Muscle of arm (tissue), 14 donors: ENCODE measurements at places on chromosomes 16 and 17.

DNA sequence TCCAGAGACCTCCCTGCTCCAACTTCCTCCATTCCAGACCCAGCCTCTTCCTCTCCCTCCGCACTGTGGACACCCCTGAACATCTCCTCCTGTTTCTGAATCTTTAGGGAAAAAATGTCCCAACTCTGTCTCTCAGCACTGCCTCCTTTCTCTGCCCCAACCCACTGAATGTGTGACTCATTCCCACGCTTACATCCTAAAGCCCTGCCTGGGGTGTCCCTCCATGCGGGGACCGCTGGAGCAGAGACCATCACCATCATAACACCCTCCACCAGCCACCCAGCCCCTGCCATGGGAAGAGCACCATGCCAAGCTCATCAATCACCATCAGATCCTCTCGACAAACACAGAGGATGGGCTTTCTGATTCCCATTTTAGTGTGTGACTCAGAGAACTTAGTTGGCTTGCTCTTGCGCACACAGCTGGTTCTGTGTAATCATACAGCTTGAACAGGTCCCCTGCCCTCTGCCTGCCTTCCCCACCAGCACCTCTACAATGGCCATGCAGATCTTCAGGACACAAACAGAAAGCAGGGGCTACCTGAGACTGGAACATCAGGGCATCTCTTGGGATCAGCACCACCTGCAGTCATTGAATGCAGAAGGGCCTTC is 10.7 kb downstream of the RPRML start:
- no peak for DNase-seq

GRCh38 chr17:9169116-9169515 is 147.8 kb downstream of the NTN1 start:
- DNase-seq = no peak

- DNase-seq = no peak
Observed at GRCh38 chr17:56638591-56639051, 45.1 kb downstream of the NOG start.

DNA sequence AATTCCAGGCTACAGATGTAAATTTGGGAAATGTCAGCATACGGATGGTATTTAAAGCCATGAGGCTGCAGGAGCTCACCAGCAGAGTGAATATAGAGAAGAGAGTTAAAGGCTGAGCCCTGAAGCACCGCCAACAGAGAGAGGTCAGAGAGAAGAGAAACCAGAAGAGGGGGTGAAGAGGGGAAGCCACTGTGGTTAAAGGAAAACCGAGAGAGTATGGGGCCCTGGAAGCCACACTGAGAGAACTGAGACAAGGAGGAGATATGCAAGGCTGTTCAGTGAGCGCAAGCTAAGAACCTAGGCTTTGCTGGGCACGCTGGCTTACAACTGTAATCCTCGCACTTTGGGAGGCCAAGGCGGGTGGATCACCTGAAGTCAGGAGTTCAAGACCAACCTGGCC is 24.6 kb downstream of the COPRS start:
- no peak for DNase-seq

DNA sequence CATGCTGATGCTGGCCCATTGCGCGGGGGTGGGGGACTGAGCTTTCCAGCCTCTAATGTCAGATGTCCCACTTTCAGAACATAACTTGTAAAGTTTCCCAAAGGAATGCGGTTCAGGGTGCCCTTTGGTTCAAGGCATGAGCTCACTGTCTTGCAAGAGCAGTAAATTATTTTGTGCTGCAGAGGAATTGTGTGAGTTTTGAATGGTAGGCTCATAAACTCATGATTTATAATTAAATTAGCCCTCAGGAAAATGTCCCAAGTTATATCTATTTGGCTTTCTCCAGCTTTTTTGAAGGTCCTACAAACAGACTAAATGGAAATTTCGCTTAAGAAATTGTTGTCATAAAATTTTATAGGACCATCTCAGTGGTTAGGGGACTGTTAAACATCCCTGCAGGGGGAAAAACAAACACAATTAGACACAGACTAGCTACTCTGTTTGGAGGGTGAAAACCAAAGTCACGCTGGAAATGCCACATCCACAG is 321.8 kb downstream of the HS3ST3B1 start:
- DNase-seq = no peak

- DNase-seq = no peak
Observed at GRCh38 chr16:81740169-81740568, 38.9 kb upstream of the PLCG2 start.

DNA sequence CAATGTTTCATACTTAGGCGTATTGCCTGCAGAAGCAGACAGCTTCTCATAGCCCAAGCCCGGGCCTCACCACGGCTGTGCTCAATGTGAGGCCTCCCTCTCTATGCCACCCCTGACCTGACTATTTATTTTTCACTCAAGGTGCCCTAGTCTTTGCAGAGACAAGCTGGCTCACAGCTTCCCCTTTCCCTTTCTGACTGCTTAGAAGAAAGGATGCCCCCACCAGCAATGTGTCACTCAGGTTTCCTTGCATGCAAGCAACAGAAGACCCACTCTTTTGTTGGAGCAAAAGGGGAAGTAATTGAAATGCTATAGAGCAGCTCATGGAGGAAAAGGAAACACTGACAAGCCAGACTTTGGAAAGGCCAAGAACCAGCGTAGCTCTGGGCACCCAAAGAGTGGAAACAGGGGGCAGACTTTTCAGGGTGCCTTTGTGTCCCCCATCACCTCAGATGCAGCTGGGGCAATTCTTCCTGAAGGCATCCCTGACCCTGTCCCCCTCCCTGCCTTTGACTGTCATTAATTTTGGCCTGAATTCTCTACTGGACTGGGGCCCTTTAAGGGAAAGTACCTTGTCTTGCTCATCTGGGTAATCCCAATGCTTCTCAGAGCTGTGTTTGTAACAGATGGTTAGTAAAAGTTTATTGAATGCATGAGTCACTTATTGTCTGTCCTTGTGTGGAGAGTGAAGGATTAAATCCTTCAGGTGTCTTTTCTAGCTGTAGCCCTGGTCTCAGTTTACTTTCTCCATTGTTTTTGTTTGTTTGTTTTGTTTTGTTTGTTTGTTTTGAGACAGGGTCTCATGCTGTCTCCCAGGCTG is 17.8 kb downstream of the RGS9 start:
- no peak for DNase-seq

- peak; percentile 79 for DNase-seq
Observed at GRCh38 chr17:1188812-1189504, 9.2 kb upstream of the ABR start.

DNA sequence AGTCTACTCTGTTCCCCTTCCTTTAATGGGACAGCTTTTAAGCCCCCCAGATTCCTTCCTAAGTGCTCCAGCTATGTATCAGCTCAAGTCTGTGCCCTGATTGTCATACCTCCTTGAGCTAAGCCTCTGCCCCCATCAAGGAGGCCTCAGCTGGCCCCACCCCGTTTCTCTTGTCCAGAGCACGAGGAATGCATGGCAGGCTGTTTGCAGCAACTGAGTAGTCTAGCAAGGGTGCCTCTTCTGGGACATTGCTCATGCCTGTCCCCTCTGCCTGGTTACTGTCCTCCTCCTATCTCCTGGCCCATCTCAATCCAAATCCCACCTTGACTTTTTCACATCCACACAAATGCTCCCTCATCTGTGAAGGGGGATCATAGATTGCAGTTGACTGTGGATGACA is 27.8 kb upstream of the TMEM220 start:
- DNase-seq = no peak

DNA sequence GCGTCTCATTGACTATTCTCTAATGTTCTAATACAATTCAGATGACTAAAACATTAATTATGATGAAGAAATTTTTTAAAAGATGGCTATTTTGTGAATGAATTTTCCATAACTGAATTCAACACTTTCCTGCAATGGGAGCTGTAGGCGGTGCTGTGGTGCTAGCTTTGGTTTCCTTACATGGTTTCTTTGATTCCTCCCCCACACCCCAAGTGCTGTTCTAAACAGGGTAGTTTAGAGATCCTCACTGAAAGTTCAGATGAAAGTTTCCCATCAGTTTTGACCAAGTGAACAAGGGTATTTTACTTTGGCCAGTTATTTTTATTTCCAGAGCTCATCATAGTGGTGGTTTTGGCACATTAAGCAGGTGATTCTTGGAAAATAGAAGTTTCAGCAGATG is 26.0 kb upstream of the MRC2 start:
- DNase-seq = no peak

DNA sequence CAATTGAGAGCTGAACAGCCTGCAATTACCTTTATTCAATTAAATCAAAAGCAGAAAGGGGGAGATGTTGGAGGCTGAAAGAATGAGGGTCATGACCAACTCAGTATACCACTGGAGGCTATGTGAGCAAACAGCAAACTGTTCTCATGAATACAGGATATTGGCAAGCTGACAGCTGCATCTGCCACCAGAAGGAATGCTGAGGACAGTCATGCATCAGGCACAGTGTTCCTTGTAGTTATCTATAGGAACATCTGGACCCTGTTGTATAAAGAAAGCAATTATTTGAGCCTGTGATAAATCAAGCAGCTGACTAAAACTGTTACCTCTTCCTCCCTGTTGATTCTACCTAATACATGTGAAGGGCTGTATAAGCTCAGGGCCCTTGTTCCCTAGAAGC is 2064.6 kb downstream of the TP53TG3F start:
- DNase-seq = no peak

- no peak for DNase-seq
Observed at GRCh38 chr16:4176906-4177417, 60.7 kb upstream of the ADCY9 start.

DNA sequence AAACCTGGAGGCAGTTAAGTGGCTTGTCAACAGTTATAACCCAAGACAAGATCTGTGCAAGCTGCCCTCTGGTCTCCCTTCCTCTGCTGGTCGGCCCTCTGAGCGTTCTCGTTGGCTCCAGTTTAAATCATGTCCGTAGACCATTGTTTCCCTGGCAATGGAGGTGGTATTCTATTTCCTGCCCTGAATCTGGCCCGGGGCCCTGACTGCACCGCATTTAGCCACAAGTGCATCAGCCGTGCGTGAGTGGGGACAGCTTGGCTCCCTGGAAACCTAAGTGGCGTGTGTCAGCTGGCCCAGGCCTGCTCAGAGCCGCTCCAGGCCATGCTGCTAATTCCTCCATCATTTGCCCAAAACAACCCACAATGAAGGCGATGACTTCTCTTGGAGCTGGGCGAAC is 15.0 kb upstream of the MYLK3 start:
- no peak for DNase-seq
